ENCODE measurements at places on chromosomes 3 and 15.

DNA sequence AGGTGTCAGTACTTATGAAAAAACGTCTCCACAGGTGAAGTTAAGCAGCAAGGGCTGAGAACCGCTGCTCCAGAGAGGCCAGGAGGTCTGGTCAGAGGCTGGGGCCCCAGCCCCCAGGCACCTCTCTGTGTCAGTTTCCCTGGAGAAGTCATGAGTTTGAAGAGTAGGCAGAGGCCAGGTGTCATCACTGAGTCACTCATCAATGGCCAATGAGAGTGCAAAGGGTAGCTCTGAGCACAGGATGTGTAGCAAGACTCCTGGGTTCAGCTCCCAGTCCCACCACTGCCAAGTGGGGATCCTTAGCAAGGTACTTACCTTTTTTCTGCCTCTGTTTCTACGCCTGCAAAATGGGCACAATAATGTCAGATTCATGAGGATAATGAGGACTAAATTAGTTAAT is 47.9 kb downstream of the CORO2B start:
- DNase-seq: no peak

GRCh38 chr3:124107104-124107890 is 115.4 kb upstream of the ROPN1 start:
- no peak for DNase-seq

DNA sequence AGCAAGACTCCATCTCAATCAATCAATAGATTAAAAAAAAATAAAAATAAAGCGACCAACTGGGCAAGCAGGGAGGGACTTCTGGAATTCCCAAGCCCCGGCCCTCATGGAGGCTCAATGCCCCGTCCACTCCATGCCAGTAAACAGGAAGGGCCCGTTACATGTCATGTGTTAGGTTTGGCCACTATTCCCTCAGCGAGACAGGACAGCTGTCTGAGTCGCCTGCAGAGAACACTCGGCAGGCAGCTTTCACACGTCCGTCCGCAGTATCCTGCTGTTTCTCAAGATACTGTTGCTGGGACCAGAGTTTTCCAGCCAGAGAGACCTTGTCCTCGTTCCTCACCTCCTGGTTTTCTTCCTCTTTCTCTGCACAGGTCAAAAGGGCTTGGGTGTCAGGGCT is 18.0 kb downstream of the TMEM44 start:
- no peak for DNase-seq

DNA sequence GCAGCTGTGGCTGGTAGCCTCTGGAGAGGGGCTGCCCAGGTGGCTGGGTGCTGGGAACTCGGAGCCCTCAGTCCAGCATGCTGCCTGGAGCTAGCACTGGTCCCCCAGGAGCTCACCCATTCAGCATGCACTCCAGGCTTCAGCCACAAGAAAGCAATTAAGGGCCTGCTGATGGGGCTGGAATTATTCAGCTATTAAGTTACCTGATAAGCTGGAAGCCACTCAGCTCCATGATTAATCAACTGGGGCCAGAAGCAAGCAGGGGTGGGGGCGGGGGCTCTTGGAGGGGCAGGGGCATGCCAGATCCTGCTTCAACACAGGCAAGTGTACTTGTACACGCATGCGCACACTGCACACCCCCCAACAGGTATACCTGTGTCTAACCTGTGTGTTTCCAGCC is 22.1 kb upstream of the TMEM115 start:
- peak; percentile 90 for DNase-seq
